Activated T-cell treated with anti-CD3 and anti-CD28 coated beads, Interleukin-2, amount 50 U/mL, for 1 hour (primary cell): ENCODE measurements at places on chromosomes 6 and 20.

- DNase-seq = no peak
Measured at GRCh38 chr6:39792540-39793450, 619 bp downstream of the DAAM2 start.

GRCh38 chr20:17225851-17226409 lies 910 bp upstream of the PCSK2 start:
- no peak for DNase-seq

DNA sequence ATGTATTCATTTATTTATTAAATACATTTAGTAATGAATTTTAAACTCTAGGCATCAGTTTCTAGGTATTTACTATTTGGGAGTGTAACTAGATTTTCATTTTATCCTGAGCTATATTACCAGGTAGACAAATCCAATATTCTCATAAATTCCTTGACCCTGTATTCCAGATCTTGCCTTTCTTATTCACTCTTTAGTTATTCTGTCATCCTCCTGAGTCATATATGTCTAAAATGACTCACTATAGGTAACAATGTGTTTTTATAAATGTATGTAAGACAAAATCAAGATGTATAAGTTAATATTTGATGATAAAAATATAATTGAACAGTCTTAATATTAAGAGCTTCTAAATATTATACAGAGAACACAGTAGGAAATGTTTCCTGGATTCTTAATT lies 642.1 kb upstream of the NRSN1 start:
- no peak for DNase-seq

DNA sequence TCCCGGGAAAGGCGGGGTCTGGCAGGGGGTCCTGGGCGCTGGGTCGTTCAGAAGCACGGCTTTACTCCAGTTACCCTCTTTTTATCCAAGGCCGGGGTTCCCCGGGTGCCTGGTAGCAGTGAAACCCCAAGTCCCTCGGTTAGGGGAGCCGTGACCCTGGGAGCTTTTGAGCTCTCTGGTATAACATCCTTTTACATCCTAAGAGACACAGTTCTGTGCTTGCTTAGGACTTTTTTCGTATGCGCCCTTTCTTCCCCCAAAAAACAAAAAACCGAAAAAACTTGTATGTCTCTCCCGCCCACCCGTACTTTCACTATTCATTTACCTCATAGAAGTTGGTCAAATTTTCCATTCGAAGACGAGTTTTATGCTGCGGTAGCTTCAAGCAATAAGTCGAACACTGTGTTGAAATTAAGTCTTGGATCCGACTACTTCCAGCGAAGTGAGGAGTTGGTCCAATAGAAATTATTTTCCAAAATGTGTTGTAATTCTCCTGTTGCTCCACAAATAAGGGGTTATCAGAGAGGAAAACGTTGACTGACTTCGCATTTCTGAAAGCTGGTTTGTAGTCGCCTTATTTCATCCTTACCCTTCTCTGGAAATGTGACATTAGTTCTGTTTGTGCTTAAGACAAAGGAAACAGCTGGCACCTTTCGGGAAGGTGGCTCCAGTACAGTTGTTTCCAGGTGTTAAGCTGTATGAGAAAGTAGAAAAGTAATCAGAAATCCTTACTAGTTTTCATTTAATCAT lies 816 bp upstream of the MAN1A1 start:
- no peak for DNase-seq

- no peak for DNase-seq
Measured at GRCh38 chr6:135228486-135228885, 47.4 kb downstream of the MYB start.

- peak; percentile 23 for DNase-seq
Measured at GRCh38 chr20:36462440-36463211, 78.7 kb upstream of the MYL9 start.

GRCh38 chr6:43181621-43181941 lies 415 bp upstream of the CUL9 start:
- no peak for DNase-seq

- DNase-seq = no peak
Measured at GRCh38 chr20:44678990-44679611, 27.6 kb upstream of the ADA start.

DNA sequence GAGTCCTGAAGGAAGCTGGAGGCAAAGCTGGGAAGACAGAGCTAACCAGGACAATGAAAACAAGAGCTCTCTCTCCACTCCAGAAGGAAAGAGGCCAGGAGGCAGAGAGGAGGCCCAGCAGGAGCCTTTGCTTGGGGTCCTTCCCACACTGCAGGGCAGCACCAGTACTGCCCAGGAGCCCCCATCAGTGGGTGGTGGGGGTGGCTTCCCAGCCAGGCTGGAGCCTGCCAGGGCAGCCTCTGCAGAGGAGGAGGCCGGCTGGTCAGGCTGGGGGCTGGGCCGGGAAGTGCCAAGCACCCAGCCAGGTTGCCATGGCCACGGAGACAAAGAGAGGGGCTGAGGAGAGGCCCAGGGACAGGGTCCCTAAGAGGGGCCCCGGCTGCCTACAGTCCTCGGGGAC lies 33.4 kb downstream of the PREX1 start:
- no peak for DNase-seq

DNA sequence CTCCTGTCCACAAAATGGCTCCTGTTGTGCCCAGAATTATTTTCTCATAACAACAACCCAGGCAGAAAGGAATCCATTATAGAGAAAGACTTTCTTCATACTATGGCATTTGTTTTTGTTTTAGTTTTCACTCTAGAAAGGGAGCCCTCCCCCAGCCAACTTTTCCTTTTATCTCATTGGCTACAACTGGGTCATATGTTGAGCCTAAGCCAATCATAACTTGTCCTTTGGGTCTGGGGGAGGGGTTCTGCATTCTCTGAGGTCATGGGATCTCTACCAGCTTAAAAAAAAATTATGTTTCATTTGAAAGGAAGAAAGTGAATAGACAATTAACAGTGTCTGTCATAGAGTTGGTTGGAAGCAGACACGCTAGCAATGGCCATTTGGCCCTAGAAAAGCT lies 177.6 kb downstream of the AIG1 start:
- no peak for DNase-seq

DNA sequence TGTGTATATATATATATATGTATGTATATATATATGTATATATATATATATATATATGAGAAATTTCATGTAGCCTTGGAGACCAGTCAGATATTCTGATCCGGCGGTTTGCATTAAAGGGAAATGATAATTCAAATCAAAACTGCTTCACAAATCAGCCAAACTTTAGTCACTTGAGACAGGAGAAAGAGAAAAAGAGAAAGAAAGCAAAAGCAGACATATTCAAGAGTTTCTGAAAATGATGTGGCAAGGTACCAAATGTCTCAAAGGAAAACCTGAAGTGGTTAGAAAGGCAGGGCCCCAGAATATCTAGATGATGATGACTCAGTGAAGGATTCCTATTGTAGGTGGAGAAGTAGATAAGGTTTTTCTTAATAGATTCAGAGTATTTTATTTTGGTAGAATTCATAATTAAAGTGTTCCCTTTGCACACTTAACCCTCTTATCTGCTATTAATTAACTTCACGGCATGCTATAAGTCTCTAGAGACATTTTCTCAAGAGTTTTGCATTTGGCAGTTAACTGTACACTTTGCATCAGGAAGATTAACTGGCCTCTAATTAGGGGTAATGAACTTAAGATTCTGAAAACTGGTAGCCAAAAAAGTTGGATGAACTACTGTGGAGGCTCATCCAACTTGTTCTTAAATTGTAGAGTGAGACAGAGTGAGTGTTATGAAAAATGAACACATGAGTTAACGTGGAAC lies 50.1 kb upstream of the ASF1A start:
- DNase-seq = no peak

DNA sequence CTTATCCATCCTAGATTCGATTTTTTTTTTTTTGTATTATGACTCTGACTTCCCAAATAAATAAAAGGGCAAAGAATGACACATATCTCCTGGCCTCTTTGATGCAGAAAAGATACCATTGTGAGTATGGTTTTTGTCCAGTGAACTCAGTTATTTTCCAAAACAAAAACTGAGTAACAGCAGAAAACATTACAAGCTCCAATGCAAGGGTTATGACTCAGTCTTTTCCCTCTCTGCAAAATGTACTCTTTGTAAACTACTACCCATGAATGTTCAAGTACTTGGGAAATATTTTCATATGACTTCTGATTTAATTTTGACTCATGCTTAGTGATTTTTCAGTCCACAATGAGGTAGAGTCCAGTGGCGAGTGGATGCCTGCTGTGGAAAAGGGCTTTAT lies 355.3 kb downstream of the RNF144B start:
- no peak for DNase-seq

DNA sequence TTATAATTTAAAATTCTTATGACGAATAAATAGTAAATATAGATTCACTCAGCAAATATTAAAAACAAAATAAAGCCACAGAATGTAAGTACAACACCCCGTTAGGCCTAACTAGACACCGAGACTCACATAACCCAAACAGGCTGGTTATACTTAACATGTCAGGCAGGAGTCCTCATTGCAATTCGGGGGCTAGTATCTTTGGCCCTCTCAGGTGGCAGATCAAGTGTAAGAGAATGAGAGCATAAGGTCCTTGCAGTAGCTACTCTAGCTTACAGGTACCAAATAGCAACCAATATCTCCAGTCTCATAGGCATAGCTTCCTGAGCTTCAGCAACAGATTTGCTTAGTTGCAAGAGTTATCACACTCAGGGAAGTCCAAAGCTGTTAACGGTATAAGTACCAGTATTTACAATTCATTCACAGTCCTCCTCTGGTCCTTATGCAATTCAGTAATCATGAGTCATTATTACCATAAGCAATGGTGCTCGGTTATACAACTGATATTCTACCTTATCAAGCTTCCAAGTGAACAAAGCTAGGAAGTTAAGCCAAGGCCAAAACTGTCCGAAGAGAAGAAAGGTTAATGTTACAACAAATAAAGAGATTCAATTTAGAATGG lies 20.1 kb downstream of the REV3L start:
- no peak for DNase-seq

- no peak for DNase-seq
Measured at GRCh38 chr6:63897952-63898351, 262.4 kb downstream of the PHF3 start.

DNA sequence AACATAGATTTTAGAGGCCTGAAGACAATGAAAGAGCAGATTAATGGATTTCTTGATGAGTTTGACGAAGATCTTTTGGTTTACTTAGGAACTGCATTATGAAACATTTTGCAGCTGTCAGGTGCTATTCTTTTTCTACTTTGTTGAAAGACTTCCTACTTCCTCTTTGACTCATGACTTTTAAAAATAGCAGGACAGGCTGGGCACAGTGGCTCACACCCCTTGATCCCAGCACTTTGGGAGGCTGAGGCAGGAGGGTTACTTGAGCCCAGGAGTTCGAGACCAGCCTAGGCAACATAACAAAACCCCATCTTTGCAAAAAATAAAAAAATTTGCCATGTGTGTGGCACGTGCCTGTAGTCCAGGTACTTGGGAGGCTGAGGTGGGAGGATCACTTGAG lies 52.0 kb downstream of the ITCH start:
- no peak for DNase-seq

DNA sequence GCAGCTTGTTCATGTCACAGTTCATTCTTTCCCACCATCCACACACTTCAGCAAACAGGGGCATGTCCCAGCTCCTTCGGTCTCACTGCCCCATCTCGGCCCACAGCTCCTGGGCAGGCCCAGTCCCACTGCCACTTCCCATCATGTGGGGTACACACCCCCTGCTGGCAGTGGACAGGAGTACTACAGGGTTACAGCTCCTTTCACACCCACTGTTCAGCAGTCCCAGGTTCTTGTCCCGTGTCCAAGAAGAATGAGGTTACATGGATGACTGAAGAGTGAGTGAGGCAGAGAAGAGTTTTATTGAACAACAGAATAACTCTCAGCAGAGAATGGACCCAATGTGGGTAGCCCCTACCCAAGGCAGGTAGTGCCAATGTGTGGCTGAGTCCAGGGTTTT lies 77.8 kb upstream of the SMLR1 start:
- DNase-seq = no peak

- DNase-seq = peak; percentile 42
Measured at GRCh38 chr6:89411145-89412070, 665 bp downstream of the RRAGD start.

GRCh38 chr6:7668936-7669335 lies 57.0 kb upstream of the BMP6 start:
- no peak for DNase-seq

DNA sequence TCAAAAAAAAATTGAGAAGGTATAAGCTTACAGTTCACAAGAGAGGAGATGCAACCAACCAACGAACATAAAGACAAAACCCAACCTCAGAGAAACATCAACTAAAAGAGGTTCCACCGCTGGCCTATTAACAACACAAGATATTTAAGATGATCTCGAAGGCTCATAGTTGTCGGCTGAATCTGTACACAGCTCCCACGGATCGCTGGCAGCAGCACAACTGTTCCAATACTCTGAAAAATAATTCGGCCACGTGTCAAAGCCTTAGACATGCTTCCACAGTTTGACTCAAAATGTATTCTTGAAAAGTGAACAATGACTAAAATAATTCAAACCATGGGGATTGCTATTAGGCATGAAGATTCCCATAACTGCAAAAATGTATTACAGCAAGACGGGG lies 13.7 kb downstream of the EXOC2 start:
- no peak for DNase-seq

DNA sequence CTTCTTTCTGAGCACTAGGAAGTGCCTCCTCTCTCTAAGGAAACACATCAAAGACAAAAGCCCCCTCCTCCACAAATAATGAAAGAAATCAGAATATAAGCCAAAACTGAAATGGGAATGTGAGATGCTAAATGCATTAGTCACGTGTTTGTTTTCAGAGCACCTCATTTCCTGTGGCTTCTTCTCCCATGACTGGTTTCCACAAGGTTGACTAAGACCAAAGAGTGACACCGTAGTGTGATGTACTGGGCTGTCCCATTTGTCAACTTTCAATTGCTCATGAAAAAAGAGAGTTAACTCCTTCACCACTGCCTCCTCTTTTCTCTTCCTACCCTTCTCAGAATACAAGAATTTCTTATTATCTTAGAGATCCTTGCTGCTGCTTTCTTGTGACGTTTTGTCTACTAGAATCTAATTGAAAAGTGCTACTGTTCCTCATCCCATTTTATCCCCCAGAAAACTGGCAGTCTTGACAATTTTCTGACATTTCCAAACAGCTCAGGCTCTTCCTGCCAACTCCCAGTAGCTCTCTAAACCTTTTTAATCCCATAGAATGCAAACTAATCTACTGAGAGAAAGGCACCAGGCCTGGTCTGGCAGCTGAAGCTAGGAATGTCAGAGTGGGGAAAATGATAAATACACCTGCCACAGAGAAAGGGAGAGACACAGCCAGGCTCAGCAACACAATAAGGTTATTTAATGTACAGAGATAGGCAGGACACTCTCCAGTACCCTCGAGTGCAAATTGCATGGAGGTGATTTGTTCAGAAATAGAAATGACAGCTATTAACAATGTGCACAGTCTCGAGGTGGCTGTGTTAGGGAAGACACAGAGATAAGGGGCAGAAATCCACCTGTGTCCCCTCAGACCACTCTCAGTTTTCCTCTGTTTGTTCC lies 671.7 kb upstream of the NRSN1 start:
- DNase-seq = no peak

- DNase-seq = peak; percentile 44
Measured at GRCh38 chr6:3455569-3456394, 1.1 kb downstream of the SLC22A23 start.

GRCh38 chr6:7636151-7636550 lies 46.2 kb downstream of the SNRNP48 start:
- DNase-seq = no peak
